ENCODE measurements at places on chromosomes 2 and 18.

- no peak for DNase-seq
Observed at GRCh38 chr2:40155728-40156127, 296.2 kb downstream of the SLC8A1 start.

- no peak for DNase-seq
Observed at GRCh38 chr2:130836501-130837174, at the start of gene ARHGEF4. ARHGEF4 (plus strand) TSS chr2:130836914; CDS start chr2:130836954, 40 bp downstream.

GRCh38 chr2:45524016-45524415 lies 87.1 kb downstream of the SRBD1 start:
- DNase-seq = no peak

- DNase-seq = no peak
Observed at GRCh38 chr2:152693033-152693432, 24.2 kb downstream of the PRPF40A start.

DNA sequence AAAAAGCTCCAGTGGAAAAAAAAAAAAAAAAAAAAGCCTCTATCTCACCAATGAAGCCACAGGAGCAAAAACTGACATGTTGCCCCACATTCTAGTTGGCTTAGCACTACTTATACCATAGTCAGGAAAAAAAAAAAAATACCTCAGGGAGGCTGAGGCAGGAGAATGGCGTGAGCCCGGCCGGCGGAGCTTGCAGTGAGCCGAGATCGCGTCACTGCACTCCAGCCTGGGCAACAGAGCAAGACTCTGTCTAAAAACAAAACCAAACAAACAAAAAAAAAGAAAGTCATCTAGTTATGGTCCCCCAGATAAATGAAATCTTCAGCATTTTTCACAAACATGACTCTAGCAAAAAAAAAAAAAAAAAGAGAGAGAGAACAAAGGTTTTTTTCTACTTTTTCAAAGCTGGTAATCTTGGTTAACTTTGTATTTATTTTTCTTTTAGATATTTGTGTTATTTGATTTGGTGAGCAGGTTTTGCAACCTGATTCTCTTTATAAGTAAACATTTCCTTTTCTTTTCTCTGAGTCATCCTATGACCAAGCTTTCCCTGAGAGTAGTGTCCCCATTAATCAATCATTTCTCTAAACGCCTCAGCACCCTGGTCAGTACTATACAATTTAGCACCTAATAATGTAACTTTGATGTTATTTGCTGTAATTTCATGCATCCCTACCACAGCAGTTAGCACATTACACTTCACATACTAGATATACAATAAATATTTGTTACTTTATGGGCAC lies 273.7 kb upstream of the PIK3C3 start:
- DNase-seq = no peak

DNA sequence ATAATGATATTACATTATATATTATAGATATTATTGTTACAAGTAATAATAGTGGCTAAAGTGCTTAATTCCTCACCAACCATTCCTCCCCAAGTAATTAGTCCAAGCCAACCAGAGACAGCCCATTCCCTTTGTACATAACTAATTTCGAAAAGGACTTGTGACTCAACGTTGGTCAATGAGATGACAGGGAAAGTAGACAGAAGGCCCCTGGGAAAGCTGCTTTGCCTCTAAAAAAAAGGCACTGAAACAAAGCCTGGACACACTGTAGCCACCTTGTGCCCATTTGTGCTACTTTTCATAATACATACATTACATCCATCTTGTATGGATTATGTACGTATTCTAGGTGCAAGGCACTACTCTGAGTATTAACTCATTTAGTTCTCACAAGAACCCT lies 28.8 kb downstream of the COLEC12 start:
- no peak for DNase-seq

DNA sequence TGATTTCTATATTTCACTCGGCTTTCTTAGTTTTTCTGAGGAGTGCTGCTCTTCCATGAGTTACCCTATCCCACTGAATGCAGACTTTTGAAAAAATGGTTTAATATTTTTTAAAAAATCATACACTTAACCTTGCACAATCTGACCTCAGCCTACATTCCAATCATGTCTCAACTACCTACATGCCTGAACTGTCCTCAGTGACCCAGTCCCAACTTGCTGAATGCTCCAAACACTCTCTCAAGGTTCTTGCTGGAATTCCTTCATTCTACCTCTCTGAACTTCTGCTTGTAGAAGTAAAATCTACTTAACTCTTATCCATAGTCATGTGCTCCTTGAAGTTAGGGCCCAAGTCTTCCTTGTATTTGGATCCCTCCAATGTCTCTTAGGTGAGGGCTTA lies 181.6 kb downstream of the XIRP2 start:
- DNase-seq = no peak

DNA sequence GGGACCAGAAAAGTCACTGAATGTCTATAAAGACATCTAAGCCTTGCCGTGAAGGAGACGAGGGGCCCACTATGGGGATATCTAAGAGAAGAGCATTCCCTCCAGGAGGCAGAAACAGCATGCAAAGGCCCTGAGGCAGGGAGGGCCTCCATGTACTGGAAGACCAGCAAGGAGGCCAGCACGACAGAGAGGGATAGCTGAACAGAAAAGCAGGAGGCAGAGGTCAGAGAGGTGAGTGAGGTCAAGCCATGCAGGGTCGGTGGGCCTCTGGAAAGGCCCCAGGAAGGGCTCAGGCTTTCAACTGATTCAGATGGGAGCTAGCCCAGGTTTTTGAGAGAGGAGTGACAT lies 5.7 kb downstream of the TRABD2A start:
- DNase-seq = no peak

DNA sequence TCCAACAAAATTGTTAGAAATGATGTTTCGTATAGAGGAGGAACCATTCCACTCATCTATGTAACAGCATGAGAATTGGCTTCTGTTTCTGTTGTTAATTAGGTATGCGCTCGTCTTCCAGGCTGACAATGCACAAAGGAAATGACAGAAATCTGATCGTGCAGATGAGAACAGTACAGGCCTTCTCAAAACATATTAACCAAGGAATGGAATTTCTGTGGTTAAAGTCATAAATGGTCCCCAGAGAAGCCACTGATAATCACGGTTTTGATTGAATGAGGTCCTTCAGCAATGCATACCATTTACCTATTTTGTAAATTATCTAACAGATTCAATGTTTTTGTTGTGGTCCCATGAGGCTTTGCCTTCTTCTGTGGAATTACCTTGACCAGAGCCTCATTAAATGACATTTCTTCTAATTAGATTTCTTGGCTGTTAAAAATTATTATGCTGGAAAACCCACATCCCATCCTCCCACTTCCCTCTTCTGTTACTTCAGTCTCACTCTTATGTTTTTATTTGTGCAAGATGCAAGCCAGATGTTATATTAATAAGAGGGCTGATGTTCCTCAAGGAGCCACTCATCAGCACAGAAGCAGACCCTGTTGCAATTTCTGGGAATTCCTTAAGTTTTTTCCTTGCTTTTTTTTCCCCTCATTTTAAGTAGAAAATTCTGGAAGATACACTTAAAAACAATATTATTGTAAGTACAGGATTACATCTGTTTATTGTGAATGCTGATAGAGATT lies 395.8 kb downstream of the PID1 start:
- DNase-seq = no peak

GRCh38 chr2:235135990-235136561 lies 184.3 kb downstream of the SH3BP4 start:
- no peak for DNase-seq

GRCh38 chr2:49129034-49129433 lies 25.3 kb downstream of the FSHR start:
- no peak for DNase-seq

GRCh38 chr2:57563015-57563414 lies 483.6 kb upstream of the VRK2 start:
- no peak for DNase-seq

DNA sequence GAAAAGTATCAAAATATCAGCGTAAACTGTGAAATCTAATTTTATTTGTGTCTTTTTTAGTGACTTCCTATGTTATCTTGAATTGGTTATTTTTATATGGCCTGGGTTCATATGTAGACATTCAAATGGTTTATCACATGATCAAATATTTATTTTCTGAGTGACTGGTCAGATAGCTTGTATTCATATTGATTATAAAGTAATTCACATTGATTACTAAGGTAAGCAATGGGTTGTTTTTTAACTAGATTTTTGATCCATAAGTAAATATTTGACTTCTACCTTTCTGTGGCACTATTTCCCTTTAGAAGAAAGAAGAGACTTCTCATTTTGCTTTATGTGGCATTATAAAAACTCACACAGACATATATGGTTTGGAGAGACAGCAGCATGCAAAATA lies 260.5 kb downstream of the TCF4 start:
- DNase-seq = no peak

- no peak for DNase-seq
Observed at GRCh38 chr18:27206411-27206810, 21.3 kb upstream of the CHST9 start.

- DNase-seq = no peak
Observed at GRCh38 chr2:221779614-221780067, 207.5 kb upstream of the EPHA4 start.

GRCh38 chr2:193199322-193199721 lies 1004.6 kb upstream of the TMEFF2 start:
- DNase-seq = no peak

DNA sequence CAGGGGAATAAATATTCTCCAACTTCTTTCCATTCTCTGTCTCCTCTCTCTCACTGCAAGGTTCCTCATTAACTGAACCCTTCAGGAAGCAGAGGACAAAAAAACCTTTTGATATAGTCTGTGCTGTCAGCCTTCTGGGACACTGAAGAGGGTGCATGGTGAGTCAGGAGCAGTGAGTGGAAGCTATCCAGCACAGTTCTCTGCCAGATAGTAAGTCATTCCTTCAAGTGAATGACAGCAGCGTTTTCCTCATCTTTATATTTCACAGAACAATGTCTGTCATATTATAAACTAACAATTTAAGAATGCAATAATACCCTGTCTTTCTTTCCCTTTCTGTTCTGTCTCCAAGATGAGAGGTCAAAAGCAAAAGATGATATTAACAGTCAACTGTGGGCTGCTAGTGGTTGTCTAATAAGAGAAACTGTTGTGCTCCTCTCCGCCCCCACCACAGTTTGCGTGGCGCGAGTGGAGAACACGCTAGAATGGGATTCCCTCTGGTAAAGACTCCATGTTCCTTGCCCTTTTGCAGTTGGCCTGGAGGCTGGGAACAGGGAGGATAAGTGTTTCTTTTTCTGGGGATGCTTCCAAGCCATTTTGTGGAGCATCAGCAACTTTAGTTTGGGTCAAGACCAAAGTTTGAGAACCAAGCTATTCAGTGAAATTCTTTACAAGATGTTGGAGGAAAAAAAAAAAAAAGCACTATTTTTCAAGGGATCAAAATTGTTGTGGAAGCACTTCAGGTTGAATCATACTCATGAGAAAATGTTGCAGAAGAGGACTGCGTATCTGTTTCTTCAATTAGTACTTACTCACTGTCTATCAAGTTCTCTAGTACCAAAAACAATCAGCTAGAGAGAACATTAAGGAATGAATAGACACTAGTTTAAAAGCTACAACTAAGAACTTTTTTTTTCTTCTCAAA lies 430.2 kb downstream of the SETBP1 start:
- DNase-seq = no peak

GRCh38 chr2:237575869-237576862 lies 9.8 kb downstream of the PRLH start:
- no peak for DNase-seq

DNA sequence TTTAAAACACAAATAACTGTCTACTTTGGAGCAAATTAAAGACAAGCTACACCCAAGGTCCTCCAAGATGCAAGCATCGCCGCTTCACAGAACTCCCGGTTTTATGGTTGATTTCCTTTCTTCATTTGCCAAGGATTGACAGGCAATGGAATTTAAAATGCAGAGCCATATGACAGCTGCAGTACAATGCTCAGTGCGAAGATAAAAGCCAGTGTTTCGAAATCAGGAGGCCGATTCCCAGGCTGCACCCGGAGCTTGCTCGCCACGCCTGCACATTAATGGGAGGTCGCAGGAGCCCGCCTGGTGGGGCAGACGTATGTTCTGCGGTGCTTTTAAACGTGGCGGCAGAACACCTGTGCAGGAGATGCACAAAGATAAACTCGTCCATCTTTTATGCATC lies 727.6 kb upstream of the SOX11 start:
- no peak for DNase-seq

GRCh38 chr2:127098711-127099110 lies 8.2 kb downstream of the BIN1 start:
- DNase-seq = no peak

GRCh38 chr18:13562494-13563029 lies 163.8 kb downstream of the FAM210A start:
- peak; percentile 52 for DNase-seq

DNA sequence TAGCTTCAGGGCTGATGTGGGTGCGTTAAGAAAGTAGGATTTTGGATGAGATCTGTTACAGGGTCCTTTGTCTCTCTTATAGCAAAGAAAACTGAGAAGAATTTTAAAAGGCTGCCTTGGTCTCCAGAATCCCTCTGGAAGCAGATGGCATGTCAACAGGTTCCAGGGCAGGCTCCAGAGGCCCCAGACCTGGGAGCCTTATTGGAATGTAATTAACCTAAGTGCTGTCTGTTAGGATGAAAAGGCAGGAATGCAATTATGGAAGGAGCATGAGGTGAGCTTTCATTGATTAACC lies 97.2 kb upstream of the PKDCC start:
- no peak for DNase-seq
